Astrocyte of the spinal cord (primary cell): ENCODE measurements at places on chromosomes 3 and 15.

DNA sequence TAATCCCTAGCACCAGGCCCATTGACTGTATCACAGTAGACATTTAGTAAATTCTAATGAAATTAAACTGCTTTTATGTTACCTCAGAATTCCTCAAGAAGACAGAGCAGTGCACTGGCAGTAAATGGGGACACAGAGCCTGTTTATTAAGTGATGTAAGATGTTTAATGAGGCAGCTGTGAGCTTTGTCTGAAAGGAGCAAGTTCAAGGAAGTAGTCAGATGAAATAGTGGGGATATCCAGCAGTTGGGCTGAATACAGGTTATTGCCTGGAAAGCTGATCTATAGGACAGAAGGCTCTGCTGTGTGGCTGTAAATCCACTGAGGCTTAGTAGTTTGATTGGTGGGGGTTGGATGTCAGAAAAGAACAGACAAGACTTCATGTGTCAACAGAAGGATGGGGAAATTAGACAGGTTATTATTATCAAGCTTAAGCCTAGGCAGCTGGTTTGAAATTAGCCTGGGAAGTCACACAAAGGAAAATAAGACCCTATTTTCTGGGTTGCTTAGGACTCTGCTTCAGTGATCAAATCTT, 62.2 kb downstream of the PFN2 start:
- DNase-seq: no peak

- DNase-seq: peak; percentile 72
These were observed 91.7 kb upstream of the IGSF10 start for GRCh38 chr3:151552589-151552988.

DNA sequence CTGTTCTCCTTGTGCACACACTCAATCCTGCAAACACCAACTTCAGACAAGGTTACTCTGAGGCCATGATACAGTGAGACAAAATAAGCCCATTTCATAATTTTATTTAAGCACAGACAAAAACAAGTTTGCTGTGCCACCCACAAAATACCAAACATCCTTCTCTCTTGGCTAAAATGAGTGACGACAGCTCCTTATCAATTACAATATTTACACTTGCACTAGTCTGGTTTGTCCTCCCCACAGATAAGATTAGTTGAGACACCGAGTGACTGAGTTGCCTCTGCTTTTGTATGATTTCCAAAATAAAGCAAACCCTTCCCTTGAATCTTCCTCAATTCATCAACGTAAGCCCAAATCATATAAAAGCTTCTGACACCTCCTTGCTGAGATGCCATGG, 233.5 kb upstream of the ATP10A start:
- no peak for DNase-seq

- no peak for DNase-seq
These were observed 22.1 kb downstream of the AMOTL2 start for GRCh38 chr3:134352031-134352671.

DNA sequence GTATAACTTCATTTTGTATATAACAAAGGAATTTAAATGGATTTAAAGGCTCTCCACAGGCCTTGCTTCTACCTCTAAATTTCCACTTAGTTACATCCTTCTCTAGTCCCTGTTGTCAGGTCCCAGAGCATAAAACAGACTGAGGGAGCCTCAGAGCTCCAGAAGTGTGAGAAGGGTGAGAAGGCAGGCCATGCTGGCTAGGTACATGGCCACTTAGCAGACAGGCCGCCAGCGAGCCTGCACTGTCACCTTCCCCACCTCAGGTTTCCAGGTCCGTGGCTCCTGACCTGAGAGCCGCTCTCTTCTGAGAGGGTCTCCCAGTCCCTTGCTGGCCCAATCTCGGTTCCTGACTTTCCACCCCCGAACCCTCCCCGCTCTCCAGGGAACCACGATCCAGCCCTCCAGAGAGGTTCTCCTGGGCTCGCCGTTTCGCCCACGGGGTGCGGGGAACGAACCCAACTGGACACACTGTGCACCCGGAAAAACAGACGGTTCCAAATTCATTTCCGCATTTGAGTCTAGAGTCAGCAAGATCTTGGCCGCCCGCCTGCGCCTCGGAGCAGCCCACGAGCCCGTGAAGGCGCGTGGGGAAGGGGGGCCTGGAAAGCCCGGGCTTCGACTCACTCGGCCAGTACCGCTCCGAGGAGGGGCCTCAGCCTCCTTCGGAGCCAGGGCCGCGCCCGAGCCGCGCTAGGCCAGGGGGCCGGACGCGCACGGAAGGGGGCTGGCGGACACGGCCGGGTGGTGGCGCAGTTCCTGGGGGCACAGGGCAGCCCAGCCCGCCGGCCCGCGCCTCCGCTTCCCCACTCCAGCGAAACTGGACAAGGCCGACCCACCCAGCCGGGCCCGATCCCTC, 16.7 kb upstream of the SOX2 start:
- DNase-seq: peak; percentile 45

GRCh38 chr15:52440946-52441345, 87.7 kb downstream of the MYO5A start:
- no peak for DNase-seq

DNA sequence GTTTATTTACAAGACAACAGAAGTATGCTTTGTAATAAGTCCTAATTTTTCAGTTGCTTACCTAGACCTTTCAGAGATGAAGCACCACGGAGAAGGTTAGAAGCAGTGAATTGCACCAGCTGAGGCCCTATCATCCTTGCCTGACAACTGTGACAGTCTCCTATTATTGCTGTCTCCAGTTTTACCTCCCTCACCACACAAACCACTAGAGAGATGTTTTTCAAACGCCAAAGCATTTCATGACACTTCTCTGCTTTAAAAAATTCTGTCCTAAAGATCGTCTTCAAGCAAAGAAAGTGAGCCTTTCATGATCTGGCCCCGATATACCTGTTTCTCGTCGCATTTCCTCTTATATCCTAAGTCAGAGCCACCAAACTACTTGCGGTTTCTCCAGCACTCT, 72.3 kb upstream of the TSPAN3 start:
- no peak for DNase-seq

GRCh38 chr3:107092121-107092520, 285.1 kb upstream of the CCDC54 start:
- DNase-seq: no peak

DNA sequence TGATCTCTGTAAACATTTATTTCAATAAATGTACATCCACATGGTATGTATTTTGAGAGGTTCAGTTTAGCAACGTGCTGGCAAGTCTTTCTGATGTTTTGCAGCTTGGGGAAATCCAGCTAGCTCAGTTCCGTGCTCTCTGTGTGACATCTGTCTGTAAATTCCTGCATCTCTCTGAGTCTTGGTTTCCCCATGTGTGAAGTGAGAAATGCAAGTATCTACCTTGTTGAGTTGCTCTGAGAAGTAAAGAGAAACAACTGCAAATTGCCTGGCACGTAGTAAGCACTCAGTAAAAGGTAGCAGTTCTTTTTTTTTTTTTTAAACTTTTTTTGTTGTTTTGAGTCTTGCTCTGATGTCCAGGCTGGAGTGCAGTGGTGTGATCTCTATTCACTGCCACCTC, 30.2 kb upstream of the MORF4L1 start:
- DNase-seq: no peak

DNA sequence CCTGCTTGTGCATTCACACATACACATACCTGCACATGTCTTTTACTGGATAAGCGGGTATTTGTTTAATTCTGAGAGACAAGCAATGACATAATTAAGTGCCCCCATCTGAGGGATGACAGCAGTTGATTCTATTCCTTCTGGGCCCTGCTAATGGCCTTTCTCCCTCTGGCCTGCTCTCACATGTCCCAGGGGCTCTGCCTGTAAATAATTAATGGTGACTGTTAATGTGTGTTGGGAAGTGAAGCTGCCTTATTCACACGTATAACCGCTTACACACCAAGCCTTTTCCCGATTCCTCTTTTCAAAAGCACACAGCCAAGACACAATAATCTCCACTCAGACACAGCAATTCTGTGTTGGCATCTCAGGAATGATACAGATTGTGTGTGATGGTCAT, 47.8 kb downstream of the LRRK1 start:
- no peak for DNase-seq

GRCh38 chr3:159548675-159549335, 439.8 kb upstream of the IL12A start:
- peak; percentile 42 for DNase-seq
